RPMI8226 (cell line): ENCODE measurements at places on chromosomes 1 and 21.

GRCh38 chr1:211285196-211285595 lies 26.0 kb downstream of the RCOR3 start:
- no peak for DNase-seq

GRCh38 chr1:210237479-210237878 lies 4.9 kb downstream of the SERTAD4 start:
- DNase-seq: no peak

GRCh38 chr1:86421601-86422280 lies 2.2 kb upstream of the CLCA2 start:
- DNase-seq: no peak

DNA sequence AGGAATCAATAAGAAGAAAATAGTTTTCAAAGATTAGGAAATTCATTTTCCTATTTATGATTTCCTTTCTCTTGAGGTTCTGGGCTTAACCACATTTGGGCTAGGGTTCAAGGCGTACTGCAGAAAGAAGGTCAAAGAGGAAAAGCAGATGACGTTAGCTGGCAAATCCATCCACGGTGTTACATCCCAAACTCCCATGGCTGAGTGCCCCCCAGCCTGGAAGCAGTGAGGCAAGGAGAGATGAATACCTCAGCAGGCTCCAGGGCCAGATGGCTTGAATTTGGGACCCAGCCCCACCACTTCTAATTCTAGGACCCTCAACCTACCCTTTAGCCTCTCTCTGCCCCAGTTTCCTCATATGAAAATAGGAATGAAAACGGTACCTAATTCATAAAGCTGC lies 17.7 kb downstream of the SUSD4 start:
- DNase-seq: no peak

DNA sequence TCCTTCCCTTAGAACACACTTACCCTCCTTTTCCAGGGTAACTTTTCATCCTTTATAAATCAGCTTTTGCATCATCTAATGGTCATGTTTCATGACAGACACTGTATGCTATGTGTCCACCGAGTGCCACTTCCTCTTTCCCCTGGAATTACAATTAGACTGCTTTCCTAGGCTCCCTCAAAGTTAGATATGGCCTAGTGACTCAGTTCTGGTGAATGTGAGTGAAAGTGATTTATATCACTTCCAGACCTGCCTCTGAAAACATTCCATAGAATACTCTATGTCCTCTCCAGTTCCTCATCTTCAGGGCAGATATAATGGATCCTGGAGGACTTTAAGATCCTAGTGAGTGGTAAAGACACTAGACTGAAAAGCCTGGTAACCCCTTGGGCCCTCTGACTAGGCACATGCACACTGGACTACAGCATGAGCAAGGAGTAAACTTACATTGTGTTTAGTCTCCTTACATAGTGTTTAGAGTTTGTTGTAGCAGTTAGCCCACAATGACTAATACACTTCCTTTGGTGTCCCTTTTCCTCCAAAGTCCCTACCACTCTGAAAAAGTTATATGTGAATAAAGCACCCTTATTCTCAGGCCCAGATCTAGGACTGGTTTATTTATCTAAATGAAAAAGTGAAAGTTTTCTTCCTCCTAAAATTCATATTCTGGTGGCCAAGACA lies 59.3 kb downstream of the GPR88 start:
- no peak for DNase-seq

DNA sequence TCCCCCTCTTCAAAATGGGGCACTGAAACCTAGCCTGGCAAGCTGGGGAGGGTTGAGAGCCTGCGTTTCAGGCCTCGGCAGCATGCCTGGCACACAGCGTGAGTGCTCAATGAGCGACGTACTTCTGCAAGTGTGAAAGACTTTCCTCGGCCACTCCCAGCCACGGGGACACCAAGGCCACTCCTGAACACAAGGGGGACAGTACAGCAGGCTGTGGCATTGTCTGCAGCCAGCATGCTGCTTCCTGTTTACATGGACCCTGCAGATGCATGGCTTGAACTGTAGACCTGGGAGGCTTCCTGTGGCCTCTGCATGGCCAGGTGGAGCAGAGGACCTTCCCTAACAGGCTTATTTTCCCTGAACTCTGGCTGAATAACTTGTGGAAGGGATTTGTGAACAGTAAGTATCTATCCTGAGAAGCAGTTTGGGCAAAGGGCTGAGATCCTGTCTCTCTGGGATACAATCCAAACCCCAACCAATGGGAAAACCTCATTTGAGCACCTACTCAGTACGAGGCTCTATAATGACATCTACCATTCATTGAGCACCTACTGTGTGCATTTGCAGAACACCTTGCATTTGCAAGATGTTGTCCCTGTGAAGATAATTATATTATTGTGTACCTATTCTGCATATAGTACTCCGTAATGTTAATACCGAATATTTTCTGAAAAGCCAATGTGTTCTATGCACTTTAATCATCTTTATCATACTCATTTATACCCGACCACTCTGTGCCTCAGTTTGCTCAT lies 9.9 kb upstream of the HSPG2 start:
- peak; percentile 41 for DNase-seq

DNA sequence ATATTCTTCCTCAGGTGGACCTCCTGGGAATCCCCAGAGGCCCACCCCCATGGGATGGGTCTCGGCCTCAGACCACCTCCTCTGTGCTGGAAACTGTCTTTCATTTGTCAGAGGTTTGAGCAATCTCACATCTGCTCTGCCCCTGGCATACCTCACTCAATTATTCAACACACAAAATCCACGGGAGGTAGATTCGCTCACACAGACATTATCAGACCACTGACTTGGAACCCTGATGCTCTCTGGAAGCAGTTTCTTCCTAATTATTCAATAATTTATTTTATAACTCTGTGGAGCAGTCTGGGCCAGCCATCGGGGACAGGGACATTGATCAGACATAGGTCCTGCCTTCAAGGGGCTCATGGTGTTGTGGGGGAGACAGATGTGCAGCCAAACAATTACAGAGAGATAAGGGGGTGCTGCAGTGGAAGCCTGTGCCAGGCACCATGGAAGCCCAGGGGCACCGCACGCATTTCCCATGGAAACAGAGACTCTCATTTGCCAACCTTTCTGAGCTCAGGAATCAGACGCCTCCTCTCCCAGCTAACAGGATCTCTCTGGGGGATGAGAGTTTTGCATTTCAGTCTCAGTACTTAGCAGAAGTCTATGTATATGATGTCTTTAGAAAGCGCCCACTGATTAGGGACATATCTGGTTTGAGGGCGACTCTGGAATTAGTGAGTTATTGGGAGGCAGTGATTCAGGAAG lies 96.5 kb downstream of the HMGB4 start:
- DNase-seq: no peak

DNA sequence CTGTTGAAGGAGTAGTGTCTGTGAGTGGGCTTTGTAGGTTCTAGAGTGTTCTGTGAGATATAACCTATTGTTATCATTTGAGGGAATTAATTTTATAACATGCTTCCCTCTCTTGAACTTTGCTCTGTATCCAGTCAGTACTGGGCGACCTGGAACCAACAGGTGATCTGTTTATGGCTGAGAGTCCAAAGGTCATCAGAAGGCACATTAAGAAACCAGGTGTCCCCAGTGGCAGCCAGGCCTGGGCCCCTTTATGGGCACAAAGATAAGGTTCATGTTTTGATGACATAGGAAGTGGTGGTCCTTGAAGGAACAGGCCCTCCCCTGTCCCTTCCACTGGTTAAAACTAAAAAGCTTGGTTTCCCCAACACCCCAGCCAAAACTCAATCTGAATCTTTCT lies 61.1 kb downstream of the FHAD1 start:
- no peak for DNase-seq

DNA sequence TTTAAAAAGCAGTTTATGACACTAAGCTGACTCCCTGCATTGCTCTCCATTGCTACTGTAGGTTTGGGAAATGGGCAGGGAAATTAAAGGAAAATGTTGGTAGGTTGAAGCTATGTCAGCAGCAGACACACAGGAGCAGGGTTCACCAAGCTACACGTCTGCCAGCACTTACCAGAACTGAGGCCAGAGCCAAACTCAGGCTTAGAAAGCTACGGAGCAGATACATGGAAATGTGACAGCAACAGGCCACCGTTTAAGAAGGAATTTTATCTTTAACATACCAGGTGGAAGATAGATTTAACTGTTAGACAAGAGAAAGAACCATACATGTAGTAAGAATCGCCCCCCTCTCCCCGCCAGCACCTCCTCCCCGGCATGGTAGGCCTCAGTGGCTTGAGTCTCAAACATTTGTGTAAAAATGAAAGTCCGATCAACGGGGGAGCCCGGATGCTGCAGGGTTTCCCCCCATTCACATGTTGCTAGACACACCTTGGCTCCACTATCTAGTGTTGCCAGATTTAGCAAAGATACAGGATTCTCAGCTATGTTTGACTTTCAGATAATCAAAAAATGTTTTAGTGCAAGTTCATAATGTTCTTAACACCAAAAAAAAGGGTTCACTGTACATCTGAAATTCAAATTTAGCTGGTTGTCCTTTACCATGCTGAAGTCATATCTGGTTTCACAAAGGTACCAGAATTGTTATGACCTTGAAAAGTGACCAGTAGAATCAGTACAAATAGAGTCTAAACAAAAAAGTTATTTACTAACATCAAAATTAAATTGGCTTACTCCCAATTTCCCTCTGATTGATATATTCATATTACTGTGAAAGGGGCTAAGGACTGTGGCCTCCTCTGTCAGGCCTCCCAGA lies 6.7 kb downstream of the OR2T11 start:
- DNase-seq: no peak

- no peak for DNase-seq
Observed at GRCh38 chr1:52901384-52901783, 20.2 kb downstream of the ECHDC2 start.

- peak; percentile 63 for DNase-seq
Observed at GRCh38 chr1:112674440-112674985, at the start of gene MOV10. Gene MOV10 (plus strand): TSS chr1:112674659. CDS start chr1:112674913, 254 bp downstream.

DNA sequence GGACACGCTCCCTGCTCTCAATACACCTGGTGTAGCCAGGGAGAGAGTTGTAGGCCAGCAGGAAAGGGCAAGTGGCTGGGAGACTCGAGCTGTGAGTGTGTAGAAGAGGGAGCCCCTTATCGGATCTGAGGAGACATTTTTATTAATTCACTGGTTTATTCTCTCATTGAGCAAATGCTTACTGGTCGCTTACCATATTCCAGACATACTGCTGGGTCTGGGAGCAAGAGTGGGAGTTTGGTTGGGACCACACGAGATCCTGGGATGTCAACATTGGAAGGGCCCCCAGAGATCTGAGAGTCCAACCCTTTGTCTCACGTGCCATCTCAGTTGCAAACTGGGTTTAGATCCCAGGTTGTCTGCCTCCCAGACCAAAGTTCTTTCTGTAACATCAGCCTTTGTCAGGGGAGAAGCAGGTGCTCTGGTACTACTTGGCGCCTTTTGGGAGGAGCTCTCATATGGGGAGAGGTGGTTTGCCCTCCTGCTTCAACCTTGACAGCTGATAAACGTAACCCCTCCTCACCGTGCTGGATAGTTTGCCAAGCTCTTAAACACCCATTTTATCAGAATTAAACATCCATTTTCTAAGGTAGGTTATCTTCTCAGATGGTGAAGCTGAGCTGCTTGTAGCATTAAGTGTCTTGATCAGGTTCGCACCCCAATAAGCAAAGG lies 742 bp downstream of the TMEM222 start:
- no peak for DNase-seq

- DNase-seq: no peak
Observed at GRCh38 chr1:43351421-43352350, 7.1 kb upstream of the CDC20 start.

GRCh38 chr1:203711251-203712007 lies 53.6 kb upstream of the LAX1 start:
- DNase-seq: no peak

DNA sequence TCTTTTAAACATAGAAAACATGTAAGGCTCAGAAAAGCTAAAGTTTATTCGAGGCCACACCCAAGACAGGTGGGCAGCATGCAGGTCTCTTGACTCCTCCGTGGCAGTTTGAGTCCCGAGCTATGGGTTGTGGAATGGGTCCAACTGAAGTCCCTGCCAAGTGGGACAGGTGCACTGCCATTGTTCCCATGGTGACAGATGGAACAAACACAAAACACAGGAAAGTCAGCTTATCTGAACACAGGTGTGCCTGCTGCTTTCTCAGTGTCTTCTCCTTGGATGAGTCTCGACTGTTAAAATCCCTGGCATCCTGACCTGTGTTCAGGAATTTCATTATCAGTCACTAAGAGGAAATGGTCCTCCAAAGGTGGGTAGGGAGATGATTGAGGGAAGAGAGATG lies 99.0 kb upstream of the RAB4A start:
- peak; percentile 97 for DNase-seq

DNA sequence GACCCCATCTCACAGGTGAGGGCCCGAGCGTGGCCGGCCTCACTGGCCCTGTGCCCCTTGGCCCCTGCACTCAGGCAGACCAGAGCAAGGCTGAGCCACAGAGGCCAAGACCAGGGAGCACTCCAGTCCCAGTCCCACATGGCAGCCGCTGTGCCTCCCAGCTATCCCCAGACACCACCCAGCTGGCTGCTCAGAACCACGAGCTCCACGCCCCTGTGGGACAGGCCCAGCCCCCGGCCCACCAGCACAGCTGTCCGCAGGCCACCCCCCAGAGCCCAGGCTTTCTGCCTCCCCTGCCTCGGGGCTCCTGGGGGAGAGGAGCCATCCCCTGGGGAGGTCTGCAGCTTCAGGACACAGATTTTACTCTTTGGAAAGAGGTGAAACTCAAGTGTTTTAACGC lies 9.1 kb upstream of the C1QTNF12 start:
- no peak for DNase-seq

DNA sequence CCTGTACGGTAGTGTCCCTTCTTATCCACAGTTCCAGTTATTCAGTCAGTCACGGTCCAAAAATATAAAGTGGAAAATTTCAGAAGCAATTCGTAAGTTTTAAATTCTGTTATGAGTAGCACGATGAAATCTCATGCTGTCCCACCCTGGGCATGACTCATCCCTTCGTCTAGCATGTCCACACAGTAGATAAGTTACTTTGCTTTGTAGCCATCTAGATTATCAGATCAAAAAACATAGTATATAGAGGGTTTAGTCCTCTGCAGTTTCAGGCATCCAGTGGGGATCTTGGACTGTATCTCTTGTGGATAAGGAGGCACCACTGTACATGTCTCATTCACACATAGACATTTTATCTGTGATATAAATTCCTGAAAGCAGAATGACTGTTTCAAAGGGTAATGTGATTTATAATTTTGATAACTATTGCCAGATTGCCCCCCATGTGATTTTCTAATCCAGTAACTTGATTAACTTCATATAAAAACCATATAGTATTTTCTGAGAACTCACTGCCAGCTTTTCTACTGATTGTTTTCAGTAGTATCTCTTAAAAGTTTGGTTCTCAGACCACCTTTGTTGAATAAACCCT lies 143.3 kb downstream of the DYRK1A start:
- no peak for DNase-seq

DNA sequence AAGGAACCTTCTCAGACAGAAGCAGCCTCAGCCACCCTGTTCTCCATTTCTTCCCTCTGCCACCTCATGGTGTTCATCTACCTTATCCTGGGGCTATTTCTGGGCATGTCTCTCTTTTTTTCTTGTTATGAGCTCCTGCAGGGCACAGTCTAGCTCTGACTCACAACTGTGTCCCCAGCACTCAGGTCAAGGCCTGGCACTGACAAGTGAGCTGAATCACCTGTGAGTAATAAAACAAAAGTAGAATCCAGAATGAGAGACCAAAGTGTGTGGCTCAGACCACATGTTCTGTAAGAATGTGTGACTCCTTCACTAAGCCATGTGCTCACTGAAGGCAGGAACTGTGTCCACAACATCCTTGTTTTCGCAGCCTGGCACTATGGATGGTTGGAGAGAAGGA lies 23.2 kb downstream of the C1orf94 start:
- no peak for DNase-seq

- DNase-seq: peak; percentile 47
Observed at GRCh38 chr1:29237129-29237821, 953 bp downstream of the PTPRU start.
